ENCODE measurements at places on chromosomes 1 and 21.

- DNase-seq = no peak
These were observed 93.5 kb upstream of the GNG4 start for GRCh38 chr1:235742914-235743599.

- DNase-seq = no peak
These were observed 3.3 kb upstream of the SPATA1 start for GRCh38 chr1:84502927-84503326.

DNA sequence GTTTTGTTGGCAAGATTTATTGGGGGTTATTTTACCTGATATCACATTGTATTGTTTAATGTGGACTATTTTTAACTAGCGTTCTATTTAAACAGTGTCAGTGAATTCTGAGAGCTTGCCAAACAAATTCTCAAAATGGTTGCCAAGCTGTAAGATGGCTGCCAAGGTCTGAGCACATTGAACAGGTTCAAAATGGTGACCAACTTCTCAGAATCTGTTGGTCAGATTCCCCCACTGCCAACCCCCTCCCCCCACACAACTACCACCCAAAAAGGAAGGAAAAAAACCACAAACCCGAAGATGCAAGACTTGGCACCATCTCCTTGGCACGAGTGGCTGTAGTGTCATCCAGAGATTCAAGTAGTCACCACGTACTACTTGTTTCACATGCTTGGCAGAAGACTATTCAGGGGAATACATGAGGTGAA lies 159.1 kb downstream of the NFIA start:
- no peak for DNase-seq

GRCh38 chr21:28252928-28253327 lies 739.7 kb downstream of the LTN1 start:
- no peak for DNase-seq

DNA sequence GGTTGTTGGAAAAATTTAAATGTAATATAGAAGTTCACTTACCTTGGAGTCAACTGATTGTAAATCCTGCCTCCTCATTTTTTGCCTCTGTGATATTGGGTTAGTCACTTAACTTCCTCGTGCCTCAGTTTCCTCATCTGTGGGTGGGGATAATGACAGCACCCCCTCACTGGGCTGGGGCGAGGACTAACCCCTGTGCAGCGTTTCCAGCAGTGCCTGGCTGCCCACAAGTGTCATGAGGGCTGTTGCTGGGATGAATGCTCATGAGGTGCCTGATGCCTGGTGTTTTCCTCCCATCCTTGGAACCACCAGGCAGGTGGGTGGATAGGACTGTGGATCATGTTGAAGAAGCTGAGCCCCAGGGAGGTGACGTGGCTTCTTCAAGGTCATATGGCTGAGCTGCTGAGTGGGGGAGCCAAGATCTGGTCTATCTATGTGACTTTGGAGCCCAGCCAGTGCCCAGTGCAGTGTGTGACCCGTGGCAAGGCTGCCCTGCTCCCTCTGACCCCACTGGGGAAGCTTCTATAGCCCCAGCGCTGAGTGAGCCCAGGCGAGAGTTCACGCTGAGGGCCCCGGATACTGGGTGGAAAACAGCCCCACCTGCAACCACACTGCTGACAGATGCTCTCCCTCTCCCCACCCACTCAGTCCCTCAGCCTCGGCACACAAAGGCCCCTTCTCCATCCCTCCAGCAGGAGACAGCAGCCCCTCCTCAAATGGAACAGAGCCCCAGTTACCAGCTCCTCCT lies 446.0 kb downstream of the PTPRU start:
- no peak for DNase-seq

GRCh38 chr1:116982319-116983004 lies 19.1 kb upstream of the CD101 start:
- DNase-seq = no peak

- no peak for DNase-seq
These were observed 32.9 kb upstream of the SLC30A1 start for GRCh38 chr1:211611818-211612217.

- peak; percentile 79 for DNase-seq
These were observed 2.1 kb upstream of the PFKL start for GRCh38 chr21:44297525-44298290.

DNA sequence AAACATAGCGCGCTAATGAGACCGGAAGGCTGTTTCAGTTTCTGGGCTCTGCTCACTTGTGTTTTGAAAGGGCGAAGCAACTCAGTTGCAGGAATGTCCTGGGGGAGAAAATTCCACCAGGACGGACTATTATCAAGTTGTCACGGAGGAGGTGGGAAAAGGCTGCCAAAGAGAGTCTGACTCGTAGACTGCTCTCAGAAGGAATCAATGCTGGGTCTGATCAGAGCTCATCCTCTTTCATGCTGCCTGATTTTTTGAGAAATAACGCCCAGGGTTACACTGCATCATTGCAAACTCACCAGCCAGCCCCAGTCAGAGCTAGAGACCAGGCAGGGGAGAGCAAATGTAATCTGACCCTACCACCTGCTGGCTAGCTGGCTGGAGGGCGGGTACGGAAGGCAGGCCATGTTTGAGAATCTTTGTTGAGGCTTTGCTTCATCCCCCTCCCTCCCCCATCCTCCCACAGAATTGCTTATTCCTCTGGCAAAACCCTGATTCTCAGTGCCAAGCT lies 36.4 kb upstream of the BCL9 start:
- DNase-seq = no peak

DNA sequence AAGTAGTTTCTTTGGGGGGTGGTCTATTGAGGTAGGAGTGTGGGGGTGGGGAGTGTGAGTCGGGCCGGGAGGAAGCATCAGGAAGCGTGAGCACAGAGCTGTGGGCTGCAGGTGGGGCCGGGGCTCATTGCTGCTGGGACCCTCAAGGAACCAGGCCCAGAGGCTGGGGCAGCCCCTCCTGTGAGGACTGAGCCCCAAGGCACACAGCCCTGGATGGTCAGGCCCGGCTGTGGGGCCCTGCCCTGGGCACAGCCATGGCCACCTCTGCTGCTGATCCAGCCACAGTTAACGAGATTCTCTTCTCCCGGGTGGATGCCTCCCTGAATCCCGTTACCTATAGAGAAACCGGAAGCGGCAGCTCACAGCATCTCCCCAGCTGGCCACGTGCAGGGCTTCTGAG lies 22.9 kb upstream of the SUMO3 start:
- no peak for DNase-seq

DNA sequence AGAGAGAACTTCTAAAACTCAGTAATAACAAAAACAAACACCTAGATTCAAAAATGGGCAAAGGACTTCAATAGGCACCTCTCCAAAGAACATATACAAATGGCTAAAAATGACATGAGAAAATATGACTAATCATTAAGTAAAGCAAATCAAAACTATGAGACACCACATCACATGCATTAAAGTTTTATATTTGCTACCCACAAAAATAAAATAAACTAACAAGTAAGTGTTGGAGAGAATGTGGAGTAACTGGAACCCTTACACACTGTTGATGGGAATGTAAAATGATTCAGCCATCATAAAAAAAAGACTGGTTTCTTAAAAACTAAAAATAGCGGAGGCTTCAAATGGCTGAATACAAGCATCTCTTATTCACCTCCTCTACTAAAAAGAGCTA lies 262.1 kb upstream of the PKN2 start:
- no peak for DNase-seq

DNA sequence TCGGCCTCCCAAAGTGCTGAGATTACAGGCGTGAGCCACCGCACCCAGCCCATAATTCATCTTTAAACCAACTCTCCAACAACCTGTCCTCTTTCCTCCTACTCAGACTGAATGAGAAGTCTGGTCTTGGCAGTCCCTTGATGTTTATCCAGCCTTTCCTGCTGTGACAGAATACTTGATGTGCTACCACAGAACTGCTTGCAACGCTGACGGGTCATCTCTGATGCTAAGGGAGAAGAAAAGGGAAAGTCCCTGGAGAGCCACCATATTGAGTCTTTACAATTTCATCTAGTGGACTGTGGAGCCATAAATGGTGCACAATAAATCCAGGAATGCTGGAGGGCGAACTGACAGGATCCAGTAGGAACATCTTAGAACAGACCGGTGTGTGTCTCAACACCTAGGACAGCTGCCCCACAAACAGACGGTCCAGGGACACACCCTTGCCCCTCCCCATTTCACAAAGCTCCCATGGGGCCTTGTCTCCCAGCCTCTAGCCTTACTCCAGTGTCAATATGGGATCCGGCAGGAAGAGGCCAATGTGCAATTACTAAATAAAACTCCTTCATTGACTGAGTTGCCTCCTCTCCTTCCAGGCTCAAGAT lies 30.7 kb downstream of the JAK1 start:
- no peak for DNase-seq

DNA sequence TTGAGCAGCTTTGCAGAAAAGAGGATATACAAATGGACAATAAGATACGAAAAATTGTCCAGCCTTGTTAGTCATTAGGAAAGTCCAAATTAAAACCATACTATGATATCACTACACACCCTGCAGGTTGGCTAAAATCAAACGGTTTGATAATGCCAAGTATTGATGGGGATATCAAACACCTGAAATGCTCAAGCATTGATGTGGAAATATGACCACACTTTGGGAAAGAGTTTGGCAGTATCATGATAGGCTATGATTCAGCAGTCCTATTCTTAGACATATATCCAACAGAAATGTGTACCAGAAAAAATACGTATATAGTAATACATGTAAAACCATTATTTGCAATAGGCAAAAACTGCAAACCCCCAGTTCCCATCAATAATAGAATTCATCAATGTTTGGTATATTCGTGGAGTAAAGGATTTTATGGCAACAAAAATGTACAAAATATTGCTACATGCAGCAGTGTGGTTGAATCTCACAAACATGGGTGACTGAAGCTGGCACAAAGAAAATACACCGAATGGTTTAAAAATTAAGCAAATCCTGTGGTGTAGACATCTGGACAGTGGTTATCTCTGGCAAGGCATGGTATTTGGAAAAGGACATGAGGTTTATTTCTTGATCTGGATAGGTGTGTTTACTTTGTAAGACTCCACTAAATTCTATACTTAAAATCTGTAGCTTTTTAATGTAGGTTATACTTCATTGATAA lies 243.2 kb downstream of the FGGY start:
- DNase-seq = no peak

GRCh38 chr1:207035877-207036551 lies 3.5 kb upstream of the C1orf116 start:
- DNase-seq = no peak

- DNase-seq = peak; percentile 60
These were observed 430.9 kb downstream of the LMO4 start for GRCh38 chr1:87759421-87760087.

DNA sequence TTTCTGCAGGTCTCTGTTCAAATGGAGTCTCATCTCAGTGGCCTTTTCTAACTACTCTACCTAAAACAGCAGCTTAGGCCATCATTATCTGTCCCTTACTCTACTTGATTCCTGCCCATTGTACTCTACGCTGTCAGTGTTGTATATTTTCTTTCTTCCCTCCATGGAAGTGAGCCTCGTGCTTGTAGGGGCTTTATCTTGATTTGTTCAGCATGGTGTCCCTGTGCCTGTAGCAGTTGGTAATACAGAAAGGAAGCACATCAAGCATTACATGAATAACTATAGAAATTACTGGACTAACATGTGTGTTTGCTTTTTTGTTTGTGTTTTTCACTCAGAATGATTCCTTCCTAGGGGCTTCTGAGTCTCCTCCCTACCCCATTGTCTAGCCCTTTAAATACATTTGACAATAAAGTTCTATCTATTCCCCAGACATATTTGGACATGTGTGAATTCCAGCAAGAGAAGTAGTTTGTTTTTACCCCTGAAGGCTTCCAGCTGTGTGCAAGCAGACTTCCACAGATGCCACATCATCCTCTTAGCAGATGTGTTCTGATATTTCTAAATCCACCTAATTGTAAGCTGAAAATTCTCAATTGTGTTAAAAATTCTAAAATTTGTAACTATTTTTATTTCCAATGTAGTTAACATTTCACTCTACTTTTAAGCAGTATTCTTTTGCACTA lies 40.3 kb downstream of the PRMT2 start:
- no peak for DNase-seq

- peak; percentile 81 for DNase-seq
These were observed 107.8 kb downstream of the RABGAP1L start for GRCh38 chr1:174266991-174267612.

DNA sequence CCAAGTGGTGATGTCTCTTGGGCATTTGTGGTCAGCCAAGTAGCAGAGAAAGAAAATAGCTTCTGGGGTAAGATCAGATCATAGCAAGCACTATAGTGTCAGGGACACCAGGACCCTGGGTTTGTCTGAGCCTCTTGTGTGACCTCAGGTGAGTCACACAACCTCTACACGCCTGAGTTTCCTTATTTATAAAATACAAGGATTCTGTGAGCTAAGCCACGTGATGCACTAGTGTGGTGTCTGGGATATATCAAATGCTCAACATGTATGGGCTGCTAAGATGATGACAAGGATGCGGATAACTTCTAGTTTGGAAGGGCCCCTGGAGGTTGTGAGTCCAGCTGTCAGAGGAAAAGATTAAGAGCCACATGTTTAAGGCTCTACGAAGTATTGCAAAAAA lies 24.5 kb upstream of the ZNF436 start:
- DNase-seq = peak; percentile 61

- DNase-seq = no peak
These were observed 14.7 kb downstream of the XPR1 start for GRCh38 chr1:180646547-180646946.

GRCh38 chr21:36282568-36283230 lies 37.3 kb upstream of the MORC3 start:
- peak; percentile 74 for DNase-seq

- DNase-seq = no peak
These were observed 148.0 kb upstream of the ZRANB2 start for GRCh38 chr1:71228742-71229365.

- DNase-seq = no peak
These were observed 82.6 kb upstream of the WDR26 start for GRCh38 chr1:224517171-224517570.

DNA sequence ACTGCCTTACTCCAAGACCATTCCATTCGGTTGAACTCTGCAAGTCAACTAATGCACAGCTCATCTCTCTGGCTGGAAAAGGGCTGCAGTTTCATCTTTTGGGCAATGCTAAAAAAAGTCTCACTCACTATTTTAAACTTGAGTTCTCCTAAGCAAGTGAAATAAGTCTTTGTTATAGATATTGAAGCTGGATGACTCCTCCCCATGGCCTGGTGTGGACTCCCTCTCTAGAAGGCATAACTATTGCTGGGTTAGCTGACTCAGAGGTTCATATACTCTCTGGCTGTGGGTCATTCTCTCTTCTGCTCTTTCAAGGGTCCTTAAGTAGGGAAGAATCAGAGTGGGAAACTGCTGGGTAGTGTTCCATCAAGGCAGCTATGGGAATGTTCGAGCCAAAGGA lies 88.0 kb downstream of the XCL2 start:
- no peak for DNase-seq

DNA sequence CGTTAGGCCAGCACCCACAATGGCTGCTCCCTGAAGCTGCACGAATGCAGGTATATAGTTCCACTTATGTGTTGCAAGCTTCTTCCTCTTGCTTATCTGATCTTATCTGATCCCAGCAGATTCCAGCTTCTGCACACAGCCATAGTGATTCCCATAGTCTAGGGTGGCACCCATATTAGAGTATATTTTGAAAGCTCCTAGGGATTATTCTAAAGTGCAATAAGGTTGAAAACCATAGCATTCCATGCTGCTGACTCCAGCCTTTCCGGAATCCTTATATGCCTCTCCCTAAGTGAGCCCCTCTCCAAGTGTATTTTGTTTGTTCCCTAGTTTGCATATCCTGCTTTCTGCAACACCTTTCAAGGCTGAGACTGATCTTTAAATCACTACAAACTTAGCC lies 432.0 kb downstream of the SETD4 start:
- no peak for DNase-seq

GRCh38 chr1:107879927-107880326 lies 85.1 kb downstream of the VAV3 start:
- no peak for DNase-seq

GRCh38 chr1:101293461-101294051 lies 56.7 kb downstream of the S1PR1 start:
- peak; percentile 87 for DNase-seq

GRCh38 chr1:59625384-59625783 lies 189.4 kb upstream of the HOOK1 start:
- no peak for DNase-seq
